ENCODE measurements at places on chromosomes 3 and 15.

- peaks cover 39% of the 10 kb centered on the region for H3K36me3 ChIP-seq
- no peaks in the 10 kb centered on the region for H3K4me1 ChIP-seq
- no peaks in the 10 kb centered on the region for H3K27me3 ChIP-seq
- DNase-seq = no peak
- no peak overlapping the region for H3K4me3 ChIP-seq
These were observed 34.2 kb upstream of the CSPG5 start for GRCh38 chr3:47612879-47613278.

- no peaks in the 10 kb centered on the region for H3K27me3 ChIP-seq
- no peak for DNase-seq
- H3K36me3 ChIP-seq = no peaks in the 10 kb centered on the region
- no peak overlapping the region for H3K4me3 ChIP-seq
- no peaks in the 10 kb centered on the region for H3K4me1 ChIP-seq
These were observed 207.9 kb downstream of the LPP start for GRCh38 chr3:188361888-188362287.

DNA sequence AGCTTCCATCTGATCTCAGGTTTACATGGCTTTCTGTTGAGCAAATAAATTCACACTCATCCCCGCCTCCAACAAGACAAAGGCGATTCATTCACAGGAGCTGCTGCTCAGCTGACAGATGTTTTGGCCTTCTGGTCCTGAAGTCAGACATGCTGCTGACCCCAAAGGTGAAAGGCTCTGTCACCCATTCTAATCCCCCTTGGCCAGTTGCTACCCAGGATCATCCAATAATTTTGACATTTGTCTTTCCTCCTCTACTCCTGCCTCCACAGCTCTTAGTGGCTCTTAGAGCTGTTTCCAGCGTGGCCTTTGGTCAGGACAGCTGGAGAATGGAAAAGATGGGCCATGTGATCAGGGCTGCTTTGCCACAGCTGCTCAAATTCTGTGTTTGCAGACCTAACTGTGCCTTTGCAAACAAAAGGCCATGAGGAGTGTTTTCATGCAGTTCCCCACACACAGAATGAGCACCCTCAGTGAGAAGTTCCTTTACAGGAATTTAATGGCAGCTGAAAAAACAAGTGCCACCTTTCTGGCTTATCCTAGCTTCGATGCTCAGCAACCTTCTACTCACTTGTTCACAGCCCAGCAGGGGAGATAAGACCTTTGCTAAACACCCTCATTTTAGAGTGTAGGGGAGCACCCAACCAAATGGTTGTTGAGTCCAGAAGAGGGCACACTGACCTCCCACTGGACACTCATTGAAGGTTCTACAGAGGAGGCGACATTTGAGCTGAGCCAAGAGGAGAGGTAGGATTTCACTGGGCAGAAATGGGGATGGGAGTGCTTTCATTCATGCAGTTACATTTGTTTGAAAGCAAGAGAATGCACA is 39.0 kb downstream of the CYP19A1 start:
- no peak overlapping the region for H3K4me3 ChIP-seq
- no peaks in the 10 kb centered on the region for H3K4me1 ChIP-seq

- peaks cover 13% of the 10 kb centered on the region for H3K4me1 ChIP-seq
- H3K36me3 ChIP-seq = no peaks in the 10 kb centered on the region
- DNase-seq = peak; percentile 45
- H3K4me3 ChIP-seq = no peak overlapping the region
- no peaks in the 10 kb centered on the region for H3K27me3 ChIP-seq
These were observed 26.3 kb downstream of the FEM1B start for GRCh38 chr15:68303560-68304436.

DNA sequence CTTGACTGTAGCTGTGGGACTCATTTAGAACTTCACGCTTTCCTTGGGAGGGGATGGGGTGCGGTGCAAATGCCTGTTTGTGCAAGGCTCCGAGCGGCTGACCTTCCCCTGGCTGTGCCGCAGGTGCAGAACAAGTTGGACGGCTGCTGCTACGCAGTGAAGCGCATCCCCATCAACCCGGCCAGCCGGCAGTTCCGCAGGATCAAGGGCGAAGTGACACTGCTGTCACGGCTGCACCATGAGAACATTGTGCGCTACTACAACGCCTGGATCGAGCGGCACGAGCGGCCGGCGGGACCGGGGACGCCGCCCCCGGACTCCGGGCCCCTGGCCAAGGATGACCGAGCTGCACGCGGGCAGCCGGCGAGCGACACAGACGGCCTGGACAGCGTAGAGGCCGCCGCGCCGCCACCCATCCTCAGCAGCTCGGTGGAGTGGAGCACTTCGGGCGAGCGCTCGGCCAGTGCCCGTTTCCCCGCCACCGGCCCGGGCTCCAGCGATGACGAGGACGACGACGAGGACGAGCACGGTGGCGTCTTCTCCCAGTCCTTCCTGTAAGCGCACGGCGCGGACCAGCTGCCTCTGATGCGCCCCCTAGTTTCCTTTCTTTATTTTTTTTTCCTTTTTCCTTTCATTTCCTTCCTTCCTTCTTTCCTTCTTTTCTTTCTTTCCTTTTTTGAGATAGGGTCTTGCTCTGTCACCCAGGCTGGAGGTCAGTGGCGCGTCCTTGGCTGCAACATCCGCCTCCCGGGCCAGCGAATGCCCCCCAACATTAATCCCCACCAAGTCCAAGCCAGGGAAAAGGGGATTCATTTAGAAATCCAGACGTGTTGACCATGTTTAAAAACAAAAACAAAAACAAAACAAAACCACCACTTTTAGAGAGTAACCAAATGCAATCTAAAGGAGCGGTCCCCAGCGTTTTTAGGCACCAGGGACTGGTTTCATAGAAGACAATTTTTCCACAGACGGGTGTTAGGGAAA is 42.7 kb downstream of the EIF2AK4 start:
- peak; percentile 15 for DNase-seq
- peak overlapping the region; percentile 45 for H3K4me3 ChIP-seq
- peaks cover 1% of the 10 kb centered on the region for H3K27me3 ChIP-seq
- H3K36me3 ChIP-seq = peaks cover 11% of the 10 kb centered on the region

- H3K36me3 ChIP-seq = no peaks in the 10 kb centered on the region
- no peaks in the 10 kb centered on the region for H3K27me3 ChIP-seq
- no peak for DNase-seq
- H3K27ac ChIP-seq = no peak overlapping the region
These were observed 19.0 kb downstream of the CGNL1 start for GRCh38 chr15:57395292-57395691.

DNA sequence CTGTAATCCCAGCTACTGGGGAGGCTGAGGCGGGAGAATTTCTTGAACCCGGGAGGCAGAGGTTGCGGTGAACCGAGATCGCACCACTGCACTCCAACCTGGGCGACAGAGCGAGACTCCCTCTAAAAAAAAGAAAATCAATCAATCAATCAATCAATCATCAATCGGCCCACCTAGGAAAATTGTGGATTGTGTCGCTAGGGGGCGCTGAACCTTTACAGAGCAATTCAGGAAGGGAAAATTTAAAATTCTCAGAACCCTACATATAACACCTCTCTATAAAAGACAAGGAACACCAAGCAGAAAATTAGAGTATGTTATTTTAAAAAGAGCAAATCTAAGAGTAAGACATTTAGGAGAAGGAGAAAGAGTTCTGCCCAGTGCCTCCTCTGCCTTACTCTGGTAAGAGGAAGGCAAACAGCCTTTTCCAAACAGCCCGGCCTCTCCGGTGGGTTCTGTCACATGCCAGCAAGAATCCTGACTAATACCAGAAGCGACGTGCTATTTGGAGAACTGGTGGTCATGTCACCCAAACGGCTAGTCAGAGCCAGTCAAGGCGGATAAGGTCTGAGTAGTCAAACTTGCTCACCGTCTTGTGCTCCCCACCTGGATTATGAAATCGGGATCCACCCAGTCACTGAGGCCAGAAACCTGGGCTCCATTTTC is 22.3 kb upstream of the SMCO1 start:
- no peaks in the 10 kb centered on the region for H3K36me3 ChIP-seq
- H3K27me3 ChIP-seq = no peaks in the 10 kb centered on the region
- DNase-seq = peak; percentile 83
- H3K4me1 ChIP-seq = no peaks in the 10 kb centered on the region
- H3K4me3 ChIP-seq = no peak overlapping the region

GRCh38 chr3:108407886-108408285 is 102.5 kb downstream of the MYH15 start:
- DNase-seq = no peak
- no peaks in the 10 kb centered on the region for H3K27me3 ChIP-seq
- H3K27ac ChIP-seq = no peak overlapping the region
- H3K4me3 ChIP-seq = no peak overlapping the region
- no peaks in the 10 kb centered on the region for H3K4me1 ChIP-seq
- H3K36me3 ChIP-seq = no peaks in the 10 kb centered on the region

DNA sequence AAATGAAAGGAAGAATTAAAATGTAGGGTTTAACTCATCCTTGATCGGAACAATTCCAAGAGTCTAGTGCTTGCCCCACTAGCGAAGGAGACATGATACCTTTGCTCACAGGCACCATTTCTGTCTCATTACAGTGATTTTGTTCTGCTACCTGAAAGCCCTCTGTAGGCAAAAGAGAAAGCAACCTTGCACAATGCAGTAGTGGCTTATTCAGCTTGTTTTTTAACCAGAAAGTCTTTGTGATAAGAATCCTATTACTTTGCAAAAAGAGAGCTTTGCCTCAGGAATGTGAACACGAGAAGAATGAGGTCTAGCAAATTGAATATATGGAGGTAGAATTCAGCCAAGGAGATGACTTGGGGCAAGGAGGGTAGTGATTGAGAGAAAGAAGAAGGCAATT is 684.4 kb downstream of the GRM7 start:
- no peaks in the 10 kb centered on the region for H3K4me1 ChIP-seq
- no peak overlapping the region for H3K27ac ChIP-seq
- no peaks in the 10 kb centered on the region for H3K36me3 ChIP-seq
- H3K27me3 ChIP-seq = no peaks in the 10 kb centered on the region

DNA sequence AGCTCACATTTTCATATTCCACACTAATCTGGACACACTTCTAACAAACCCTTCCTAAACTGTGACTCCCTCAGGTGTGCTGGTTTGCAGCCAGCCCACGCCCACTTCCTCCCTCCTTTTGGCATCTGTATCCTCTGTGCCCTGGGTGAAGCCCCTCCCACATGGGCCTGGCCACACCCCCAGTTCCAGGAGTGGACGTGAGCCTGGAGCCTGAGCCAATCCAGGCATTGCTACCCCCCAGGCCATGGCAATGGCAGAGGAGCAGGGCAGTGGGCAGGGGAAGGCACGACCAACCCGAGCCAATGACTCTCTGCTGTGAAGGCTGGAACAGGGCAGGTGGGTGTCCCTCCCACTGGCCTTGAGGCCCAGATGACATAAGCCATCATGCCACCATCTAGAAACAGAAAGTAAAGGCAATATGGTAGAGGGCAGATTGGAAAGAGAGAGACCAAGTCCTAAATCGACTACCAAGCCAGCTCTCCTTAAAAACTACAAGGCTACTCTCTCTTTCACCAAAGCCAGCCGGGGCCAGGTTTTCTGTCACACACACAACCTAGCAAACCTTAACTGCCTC is 18.6 kb downstream of the FAM174B start:
- no peaks in the 10 kb centered on the region for H3K36me3 ChIP-seq
- peak; percentile 79 for DNase-seq
- no peaks in the 10 kb centered on the region for H3K27me3 ChIP-seq
- peaks cover 4% of the 10 kb centered on the region for H3K4me1 ChIP-seq
- H3K27ac ChIP-seq = no peak overlapping the region
- H3K4me3 ChIP-seq = no peak overlapping the region

- no peak within 1 kb of the TSS for H3K27ac ChIP-seq
- H3K4me3 ChIP-seq = peak within 1 kb of the TSS; percentile 62
- peaks cover 18% of the 10 kb centered on the region for H3K4me1 ChIP-seq
- H3K27me3 ChIP-seq = peaks cover 4% of the 10 kb centered on the region
- H3K36me3 ChIP-seq = no peaks in the 10 kb centered on the region
These were observed at the start of gene RARB for GRCh38 chr3:25427942-25428788. Gene RARB (plus strand): TSS chr3:25428263. CDS start chr3:25428732, 469 bp downstream.

DNA sequence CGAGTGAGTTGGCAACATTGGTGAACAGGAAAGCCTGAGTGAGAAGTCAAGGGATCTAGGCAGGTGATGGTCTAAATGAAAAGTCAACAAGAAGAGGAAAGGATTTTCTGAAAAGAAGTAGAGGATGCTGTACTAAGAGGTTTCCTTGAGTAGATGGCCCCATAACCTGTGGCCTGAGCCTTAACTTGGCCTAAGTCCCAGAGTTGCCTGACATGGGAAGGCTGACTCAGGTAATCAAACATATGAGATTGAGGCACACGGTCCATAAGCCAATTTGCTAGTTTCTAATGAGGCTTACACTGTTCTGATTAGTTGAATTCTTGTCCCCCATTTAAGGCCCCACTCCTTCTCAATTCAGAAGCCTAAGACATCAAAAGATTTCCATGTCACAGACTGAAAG is 262.5 kb upstream of the LMCD1 start:
- H3K36me3 ChIP-seq = no peaks in the 10 kb centered on the region
- H3K27ac ChIP-seq = no peak overlapping the region
- no peak overlapping the region for H3K4me3 ChIP-seq
- no peaks in the 10 kb centered on the region for H3K4me1 ChIP-seq
- H3K27me3 ChIP-seq = no peaks in the 10 kb centered on the region
- DNase-seq = no peak

GRCh38 chr15:68503791-68504680 is 72.1 kb upstream of the ITGA11 start:
- no peaks in the 10 kb centered on the region for H3K36me3 ChIP-seq
- H3K4me1 ChIP-seq = no peaks in the 10 kb centered on the region
- H3K27me3 ChIP-seq = no peaks in the 10 kb centered on the region
- no peak overlapping the region for H3K27ac ChIP-seq

GRCh38 chr3:41638381-41638780 is 323.5 kb downstream of the ULK4 start:
- H3K4me3 ChIP-seq = no peak overlapping the region
- H3K27ac ChIP-seq = no peak overlapping the region
- DNase-seq = no peak
- no peaks in the 10 kb centered on the region for H3K27me3 ChIP-seq
- H3K4me1 ChIP-seq = no peaks in the 10 kb centered on the region

- no peaks in the 10 kb centered on the region for H3K36me3 ChIP-seq
- no peak overlapping the region for H3K4me3 ChIP-seq
- H3K4me1 ChIP-seq = no peaks in the 10 kb centered on the region
- no peak for DNase-seq
These were observed 277.6 kb upstream of the RASGRP1 start for GRCh38 chr15:38842226-38842625.

DNA sequence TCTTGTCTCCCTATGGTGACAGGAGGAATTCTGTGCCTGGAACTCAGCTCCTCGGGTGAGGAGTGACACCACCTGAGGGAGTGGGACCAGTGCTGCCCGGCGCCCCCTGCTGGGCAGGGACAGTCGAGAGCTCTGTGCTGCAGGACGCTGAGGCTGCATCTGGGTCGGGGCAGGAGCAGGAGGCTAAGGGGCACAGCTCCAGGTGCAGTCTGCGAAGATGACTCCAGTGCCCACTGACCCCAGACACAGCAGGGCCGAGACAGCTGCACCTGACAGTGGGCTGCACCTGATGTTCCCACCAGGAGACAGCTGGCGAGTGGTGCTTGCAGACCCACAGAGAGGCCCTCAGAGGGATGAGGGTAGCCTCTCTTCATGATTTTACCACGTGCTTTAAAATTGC is 152.9 kb downstream of the ATP10A start:
- no peaks in the 10 kb centered on the region for H3K4me1 ChIP-seq
- DNase-seq = peak; percentile 34
- no peaks in the 10 kb centered on the region for H3K36me3 ChIP-seq
- H3K27me3 ChIP-seq = no peaks in the 10 kb centered on the region

- no peaks in the 10 kb centered on the region for H3K27me3 ChIP-seq
- DNase-seq = no peak
- no peak overlapping the region for H3K27ac ChIP-seq
- H3K4me3 ChIP-seq = no peak overlapping the region
- 0 out of 2 replicates have a peak, but pooled peaks cover 3% of the 10 kb centered on the region for H3K4me1 ChIP-seq
These were observed 256.1 kb upstream of the HES1 start for GRCh38 chr3:193879864-193880242.
